Activated CD4-positive, alpha-beta memory T cell treated with anti-CD3 and anti-CD28 coated beads, Interleukin-2, amount 10 ng/mL, durations not matched to agents 7 days and 5 days (primary cell): ENCODE measurements at places on chromosomes 16 and 17. TPM values are rescaled to one million over a fixed set of nuclear protein-coding genes. Genes with fewer than 3 reads are reported as not detected.
A peak's percentile ranks its signal among the peaks of the same experiment; 100 is the strongest.

DNA sequence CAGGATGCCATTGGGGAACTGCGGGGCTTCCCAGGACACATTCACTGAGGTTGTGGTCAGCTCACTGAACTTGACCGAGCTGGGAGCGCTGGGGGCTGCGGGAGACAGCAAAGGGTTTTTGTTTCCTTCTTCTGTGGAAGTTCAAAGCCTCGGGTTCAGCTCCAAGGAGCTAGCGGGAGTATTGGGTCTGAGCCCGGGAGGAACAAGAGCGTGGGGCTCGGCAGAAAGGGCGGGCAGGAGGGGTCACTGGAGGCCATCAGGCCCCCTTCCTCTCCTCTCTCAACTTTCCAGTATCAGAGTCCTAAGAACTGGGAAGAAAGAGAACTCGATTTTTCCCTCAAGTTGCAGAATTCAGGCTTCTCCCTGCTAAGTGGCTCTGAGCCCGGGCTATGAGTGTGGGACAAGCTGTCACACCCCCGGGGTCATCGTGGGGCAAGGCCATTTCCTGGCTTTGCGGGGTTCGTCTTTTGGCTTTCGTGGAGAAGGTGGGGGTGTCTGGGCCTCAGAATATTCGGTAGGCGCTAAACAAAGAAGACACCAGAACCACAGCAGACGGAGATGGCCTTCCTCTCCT is 53.6 kb upstream of the CDC42EP4 start:
- no peak overlapping the region for H3K4me3 ChIP-seq
- H3K36me3 ChIP-seq, result no peaks in the 10 kb centered on the region
- DNase-seq, result no peak
- H3K4me1 ChIP-seq, result no peaks in the 10 kb centered on the region
- no peaks in the 10 kb centered on the region for H3K27me3 ChIP-seq

- H3K4me1 ChIP-seq, result peaks cover 67% of the 10 kb centered on the region
- no peaks in the 10 kb centered on the region for H3K27me3 ChIP-seq
- H3K27ac ChIP-seq, result peak overlapping the region; percentile 74
- no peak overlapping the region for H3K4me3 ChIP-seq
Observed at GRCh38 chr17:45235416-45236281, 14.0 kb downstream of the FMNL1 start.

DNA sequence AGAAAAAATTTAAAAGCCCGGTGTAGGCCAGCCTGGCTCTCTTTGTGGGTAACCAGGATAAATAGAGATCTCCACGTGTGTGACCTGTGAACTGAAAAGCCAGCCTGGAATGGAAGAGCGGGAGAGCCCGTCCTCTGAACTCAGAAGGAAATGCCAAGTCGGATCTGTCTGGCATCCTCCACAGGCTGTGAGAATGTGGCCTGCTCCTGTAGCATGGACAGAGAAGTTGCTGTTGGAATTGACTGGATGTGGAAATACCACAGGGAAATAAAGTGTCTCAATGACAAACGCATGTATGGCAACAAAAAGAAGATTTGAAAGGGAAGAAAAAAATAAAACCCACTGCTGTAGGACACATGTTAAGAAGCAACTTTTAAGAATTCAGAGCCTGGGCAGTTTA is 6.7 kb downstream of the KLHL36 start:
- no peak for DNase-seq
- H3K36me3 ChIP-seq, result peaks cover 77% of the 10 kb centered on the region
- H3K4me3 ChIP-seq, result no peak overlapping the region

GRCh38 chr17:76947771-76948170 is 79.6 kb downstream of the MGAT5B start:
- no peak for DNase-seq
- H3K27me3 ChIP-seq, result no peaks in the 10 kb centered on the region
- no peaks in the 10 kb centered on the region for H3K4me1 ChIP-seq
- no peak overlapping the region for H3K4me3 ChIP-seq
- no peaks in the 10 kb centered on the region for H3K36me3 ChIP-seq

DNA sequence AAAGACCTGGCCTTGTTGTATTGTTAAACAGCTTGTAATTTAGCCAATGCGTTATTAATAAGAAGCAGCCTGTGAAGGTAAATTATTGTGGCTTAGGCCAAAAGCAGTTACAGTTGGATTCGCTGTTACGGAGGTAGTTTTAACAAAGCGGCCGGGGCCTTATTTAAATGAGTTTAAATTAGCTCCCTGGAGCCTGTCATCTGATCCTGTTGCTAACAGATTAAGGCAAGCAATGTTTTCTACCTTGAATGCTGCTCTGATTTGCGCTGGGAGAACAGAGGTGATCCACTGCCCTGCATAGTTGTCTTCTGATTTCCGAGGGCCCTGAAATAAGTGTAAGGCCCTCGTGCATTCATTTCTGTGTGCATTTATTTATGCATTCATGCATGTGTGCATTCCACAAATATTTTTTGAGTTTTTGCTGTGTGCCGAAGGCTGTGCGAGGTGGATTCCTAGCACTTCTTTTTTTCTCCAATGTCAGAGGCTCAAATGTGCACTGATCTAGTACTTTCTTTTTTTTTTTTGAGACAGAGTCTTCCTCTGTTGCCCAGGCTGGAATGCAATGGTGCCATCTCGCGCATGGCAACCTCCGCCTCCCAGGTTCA is 10.9 kb downstream of the SEC14L5 start:
- no peak overlapping the region for H3K27ac ChIP-seq
- H3K4me3 ChIP-seq, result no peak overlapping the region
- H3K36me3 ChIP-seq, result peaks cover 7% of the 10 kb centered on the region
- H3K27me3 ChIP-seq, result no peaks in the 10 kb centered on the region
- H3K4me1 ChIP-seq, result peaks cover 19% of the 10 kb centered on the region

- peaks cover 40% of the 10 kb centered on the region for H3K36me3 ChIP-seq
- H3K4me1 ChIP-seq, result peaks cover 22% of the 10 kb centered on the region
- H3K4me3 ChIP-seq, result no peak overlapping the region
Observed at GRCh38 chr17:29694918-29695563, 72.3 kb upstream of the CORO6 start.

- no peak overlapping the region for H3K27ac ChIP-seq
- no peaks in the 10 kb centered on the region for H3K36me3 ChIP-seq
- H3K4me3 ChIP-seq, result no peak overlapping the region
Observed at GRCh38 chr16:51159296-51159695, 8.2 kb upstream of the SALL1 start.

GRCh38 chr17:40093005-40093579 is 7.3 kb downstream of the NR1D1 start:
- H3K27ac ChIP-seq, result peak overlapping the region; percentile 23
- DNase-seq, result no peak
- peaks cover 46% of the 10 kb centered on the region for H3K4me1 ChIP-seq
- H3K4me3 ChIP-seq, result no peak overlapping the region
- no peaks in the 10 kb centered on the region for H3K27me3 ChIP-seq

DNA sequence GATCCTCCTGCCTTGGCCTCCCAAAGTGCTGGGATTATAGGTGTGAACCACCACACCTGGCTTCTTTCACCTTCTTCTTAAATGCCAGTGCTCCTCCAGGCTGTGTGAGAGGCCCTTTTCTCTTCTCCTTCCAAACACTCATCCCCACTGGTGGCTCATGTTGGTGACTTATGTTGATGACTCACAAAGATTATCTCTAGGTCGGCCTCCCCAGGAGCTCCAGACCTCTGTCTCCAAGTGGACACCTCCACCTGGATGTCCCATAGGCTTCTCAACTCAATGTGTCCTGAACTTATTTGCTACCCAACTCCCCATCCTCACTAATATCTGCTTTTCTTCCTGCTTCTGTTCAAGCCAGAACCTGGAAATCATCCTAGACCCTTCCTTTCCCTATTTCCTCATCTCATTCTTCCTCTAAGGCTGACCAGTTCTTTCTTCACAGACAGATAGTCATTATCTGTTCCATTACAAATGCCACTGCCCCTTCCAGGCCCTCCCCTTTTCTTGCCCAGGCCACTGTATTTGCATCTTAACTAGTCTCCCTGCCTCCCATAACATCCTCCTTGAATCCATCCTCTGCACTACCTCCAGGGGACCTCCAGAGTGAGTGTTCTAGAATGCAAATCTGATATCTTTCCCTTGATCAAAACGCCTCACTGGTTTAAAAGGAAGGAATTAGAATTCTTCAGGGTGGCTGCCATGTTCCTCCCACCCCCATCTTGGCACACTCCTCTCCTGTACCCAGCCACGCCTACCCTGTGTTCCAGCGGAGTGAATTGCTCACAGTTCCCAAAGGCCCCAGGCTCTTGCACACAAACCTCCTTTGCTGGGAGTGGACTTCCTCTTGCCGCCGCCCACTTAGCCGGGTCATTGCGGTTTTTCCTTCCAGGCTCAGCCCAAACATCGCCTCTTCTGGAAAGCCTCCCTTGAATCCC is 34.8 kb upstream of the FBXO47 start:
- no peak overlapping the region for H3K4me3 ChIP-seq
- H3K27me3 ChIP-seq, result peaks cover 3% of the 10 kb centered on the region
- peaks cover 3% of the 10 kb centered on the region for H3K36me3 ChIP-seq
- peaks cover 18% of the 10 kb centered on the region for H3K4me1 ChIP-seq
- no peak for DNase-seq

DNA sequence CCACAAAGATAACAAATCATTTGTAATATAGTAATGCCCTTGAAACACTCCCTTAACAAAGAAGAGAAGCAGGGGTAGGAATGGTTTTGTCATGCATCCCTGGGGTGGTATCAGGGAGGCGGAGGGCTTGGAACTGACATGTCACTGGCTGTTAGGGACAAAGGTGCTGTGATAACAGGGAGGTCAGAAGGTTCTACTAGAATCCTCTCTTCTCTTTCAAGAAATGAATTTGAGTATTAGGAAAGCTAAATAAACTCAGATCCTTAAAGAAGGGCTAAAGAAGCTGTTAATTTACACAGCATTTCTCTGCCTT is 65.4 kb upstream of the ADAMTS18 start:
- no peak overlapping the region for H3K4me3 ChIP-seq
- no peak for DNase-seq
- no peak overlapping the region for H3K27ac ChIP-seq
- no peaks in the 10 kb centered on the region for H3K4me1 ChIP-seq
- H3K27me3 ChIP-seq, result peaks cover 2% of the 10 kb centered on the region

DNA sequence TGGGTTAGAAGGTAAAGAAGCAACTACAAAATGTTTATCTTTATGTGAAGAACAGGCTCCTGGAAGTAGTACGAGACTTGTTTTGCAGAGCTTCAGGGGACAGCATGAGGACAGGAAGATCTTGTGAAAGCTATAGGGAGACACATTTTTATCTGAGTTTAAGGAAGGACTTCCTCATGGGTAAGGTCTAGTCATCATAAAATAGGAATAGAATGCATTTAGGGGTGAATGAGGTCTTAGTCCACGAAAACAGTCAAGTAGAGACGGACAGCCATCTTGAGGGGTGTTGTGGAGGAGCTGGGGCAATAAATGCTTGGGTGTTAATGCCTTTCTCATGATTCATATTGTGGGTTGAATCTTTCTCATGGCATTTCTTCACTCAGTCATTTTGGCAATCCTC is 24.3 kb downstream of the KCNJ16 start:
- DNase-seq, result no peak
- H3K27ac ChIP-seq, result no peak overlapping the region
- H3K4me1 ChIP-seq, result no peaks in the 10 kb centered on the region
- no peaks in the 10 kb centered on the region for H3K36me3 ChIP-seq

- H3K4me3 ChIP-seq, result no peak overlapping the region
- peaks cover 5% of the 10 kb centered on the region for H3K4me1 ChIP-seq
- H3K36me3 ChIP-seq, result peaks cover 22% of the 10 kb centered on the region
- no peaks in the 10 kb centered on the region for H3K27me3 ChIP-seq
- no peak for DNase-seq
Observed at GRCh38 chr17:37019117-37019740, 70.5 kb downstream of the AATF start.

DNA sequence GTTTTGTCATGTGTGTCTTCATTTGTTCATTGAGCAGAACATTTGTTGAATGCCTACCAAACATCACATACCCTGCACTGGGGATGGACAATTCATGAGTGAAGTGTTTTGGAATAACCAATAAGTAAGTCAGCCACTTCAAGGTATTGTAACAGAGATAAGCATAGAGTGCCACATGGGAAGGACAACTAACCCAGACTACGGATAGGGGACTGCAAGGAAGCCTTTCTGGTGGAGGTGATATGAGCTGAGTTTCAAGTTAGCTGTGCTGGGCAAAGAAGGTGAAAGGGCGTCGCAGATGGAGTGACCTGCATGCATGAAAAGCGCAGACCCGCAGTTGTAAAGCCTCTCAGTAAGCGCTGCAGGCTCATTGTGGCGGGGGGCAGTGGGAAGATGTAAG is 78.8 kb downstream of the TNRC6C start:
- no peaks in the 10 kb centered on the region for H3K27me3 ChIP-seq
- peaks cover 9% of the 10 kb centered on the region for H3K4me1 ChIP-seq
- H3K4me3 ChIP-seq, result no peak overlapping the region
- peaks cover 29% of the 10 kb centered on the region for H3K36me3 ChIP-seq
- no peak for DNase-seq
- H3K27ac ChIP-seq, result no peak overlapping the region

DNA sequence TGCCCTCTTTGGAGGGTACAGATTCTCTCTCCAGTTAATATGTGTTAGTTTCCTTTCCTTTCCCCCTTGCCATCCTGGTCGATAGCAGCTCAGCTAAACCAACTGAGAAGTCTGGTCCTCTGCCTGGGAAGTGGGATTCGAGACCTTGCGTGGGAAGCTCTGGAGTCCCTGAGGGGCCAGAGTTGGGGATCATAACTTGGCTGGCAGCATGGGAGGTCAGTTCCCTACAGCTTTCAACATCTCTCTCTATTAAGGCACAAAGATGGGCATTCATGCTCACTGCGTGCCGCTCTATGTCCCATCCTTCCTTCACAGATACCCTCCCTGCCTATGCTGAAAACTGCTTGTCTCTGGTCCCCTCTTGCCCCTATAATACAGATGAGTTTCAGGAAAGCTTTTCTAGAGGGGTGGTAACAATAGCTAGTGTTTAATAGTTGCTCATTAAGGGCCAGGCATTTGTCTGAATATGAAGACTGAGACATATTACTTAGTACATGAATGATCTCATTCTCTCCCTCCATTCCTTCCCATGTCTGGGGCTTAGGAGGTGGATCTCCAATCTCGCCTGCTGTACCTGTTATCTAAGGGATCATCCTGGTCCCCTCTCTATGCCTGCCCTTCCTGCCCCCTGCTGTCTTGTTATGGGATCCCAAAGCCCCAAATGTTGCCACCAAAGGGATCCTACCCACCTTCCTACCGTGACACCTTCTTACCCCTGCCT is 10.8 kb downstream of the THRA start:
- H3K27ac ChIP-seq, result no peak overlapping the region
- peaks cover 29% of the 10 kb centered on the region for H3K4me1 ChIP-seq
- H3K27me3 ChIP-seq, result no peaks in the 10 kb centered on the region
- no peak for DNase-seq
- H3K4me3 ChIP-seq, result no peak overlapping the region

GRCh38 chr17:34895383-34895782 is 65.9 kb downstream of the CCT6B start:
- H3K27me3 ChIP-seq, result peaks cover 22% of the 10 kb centered on the region
- H3K4me3 ChIP-seq, result no peak overlapping the region
- H3K36me3 ChIP-seq, result no peaks in the 10 kb centered on the region

GRCh38 chr17:82936768-82937171 is 96.9 kb upstream of the ZNF750 start:
- peaks cover 46% of the 10 kb centered on the region for H3K36me3 ChIP-seq
- no peaks in the 10 kb centered on the region for H3K27me3 ChIP-seq
- no peak for DNase-seq
- H3K4me1 ChIP-seq, result no peaks in the 10 kb centered on the region

GRCh38 chr16:58265480-58266052 is 29.3 kb downstream of the PRSS54 start:
- H3K27ac ChIP-seq, result no peak overlapping the region
- H3K4me3 ChIP-seq, result no peak overlapping the region
- H3K4me1 ChIP-seq, result peaks cover 11% of the 10 kb centered on the region
- no peaks in the 10 kb centered on the region for H3K36me3 ChIP-seq

- H3K27ac ChIP-seq, result no peak overlapping the region
- peaks cover 1% of the 10 kb centered on the region for H3K27me3 ChIP-seq
- no peak for DNase-seq
- no peak overlapping the region for H3K4me3 ChIP-seq
Observed at GRCh38 chr17:77686903-77687302, 271.6 kb upstream of the TNRC6C start.

KRTAP2-1 gene
- total RNA-seq, result not detected

CPNE7 gene
- 4.4 TPM for total RNA-seq
